ENCODE measurements at places on chromosomes 7 and 10.

- DNase-seq: no peak
Observed at GRCh38 chr7:139838876-139839275, 9.8 kb downstream of the TBXAS1 start.

DNA sequence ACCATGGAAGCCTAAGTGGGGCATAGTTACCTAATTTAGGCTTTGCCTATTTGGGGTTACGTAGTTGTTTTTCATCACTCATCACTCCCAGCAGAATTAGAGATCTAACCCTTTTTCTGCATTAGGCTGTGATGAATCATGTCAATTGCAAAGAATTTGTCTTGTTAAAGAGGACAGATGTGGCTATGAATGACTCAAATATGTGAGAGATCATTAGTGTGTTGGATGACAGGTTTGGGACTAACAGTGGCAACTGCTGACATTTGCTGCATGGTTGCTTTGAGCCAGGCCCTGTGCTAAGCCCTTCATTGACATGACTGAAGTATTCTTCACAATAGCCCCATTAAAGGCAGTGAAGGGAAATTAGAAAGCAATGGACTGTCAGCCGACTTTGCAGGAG is 83.4 kb upstream of the BMPER start:
- DNase-seq: no peak

- peak; percentile 33 for DNase-seq
Observed at GRCh38 chr10:126731610-126731990, 61.1 kb upstream of the C10orf90 start.

- no peak for DNase-seq
Observed at GRCh38 chr10:47268696-47269095, 31.3 kb upstream of the GDF10 start.

DNA sequence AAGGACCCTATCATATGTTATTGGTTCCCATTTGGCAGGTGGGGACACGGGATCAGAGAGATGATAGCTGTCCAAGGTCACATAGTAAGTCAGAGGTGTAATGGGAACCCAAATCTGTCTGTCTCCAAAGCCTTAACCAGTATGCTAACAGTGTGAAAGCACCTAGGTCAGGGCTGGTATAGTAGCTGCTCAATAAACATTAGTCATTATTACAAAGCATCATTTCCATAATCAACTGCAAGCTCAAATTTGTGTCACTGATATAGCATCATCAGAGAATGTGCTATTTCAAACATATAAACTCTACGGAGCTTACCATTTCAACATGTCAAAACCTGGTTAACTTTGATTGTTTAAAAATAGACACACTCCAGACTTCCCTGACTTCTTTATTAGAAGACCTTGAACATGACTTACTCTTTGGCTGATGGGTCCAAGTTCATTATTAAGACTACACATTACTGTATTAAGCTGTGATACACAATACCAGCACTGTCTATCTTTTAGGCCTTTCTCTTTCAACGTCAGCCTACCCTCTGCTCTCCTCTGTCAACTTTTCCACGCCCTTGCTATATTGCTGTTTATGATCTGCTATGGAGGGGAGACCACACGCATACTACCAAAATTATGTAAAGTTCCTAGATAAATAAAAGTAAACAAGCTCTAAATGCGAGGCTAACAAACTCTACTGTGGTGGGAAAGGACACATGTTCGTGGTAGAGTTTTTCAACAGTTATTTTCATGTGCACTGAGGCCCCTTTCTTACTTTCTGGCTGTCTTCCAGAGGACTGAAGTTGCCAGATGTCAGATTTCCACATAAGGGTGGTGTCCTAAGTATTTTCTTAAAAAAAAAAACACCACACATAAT is 33.6 kb downstream of the DNMBP start:
- DNase-seq: no peak

DNA sequence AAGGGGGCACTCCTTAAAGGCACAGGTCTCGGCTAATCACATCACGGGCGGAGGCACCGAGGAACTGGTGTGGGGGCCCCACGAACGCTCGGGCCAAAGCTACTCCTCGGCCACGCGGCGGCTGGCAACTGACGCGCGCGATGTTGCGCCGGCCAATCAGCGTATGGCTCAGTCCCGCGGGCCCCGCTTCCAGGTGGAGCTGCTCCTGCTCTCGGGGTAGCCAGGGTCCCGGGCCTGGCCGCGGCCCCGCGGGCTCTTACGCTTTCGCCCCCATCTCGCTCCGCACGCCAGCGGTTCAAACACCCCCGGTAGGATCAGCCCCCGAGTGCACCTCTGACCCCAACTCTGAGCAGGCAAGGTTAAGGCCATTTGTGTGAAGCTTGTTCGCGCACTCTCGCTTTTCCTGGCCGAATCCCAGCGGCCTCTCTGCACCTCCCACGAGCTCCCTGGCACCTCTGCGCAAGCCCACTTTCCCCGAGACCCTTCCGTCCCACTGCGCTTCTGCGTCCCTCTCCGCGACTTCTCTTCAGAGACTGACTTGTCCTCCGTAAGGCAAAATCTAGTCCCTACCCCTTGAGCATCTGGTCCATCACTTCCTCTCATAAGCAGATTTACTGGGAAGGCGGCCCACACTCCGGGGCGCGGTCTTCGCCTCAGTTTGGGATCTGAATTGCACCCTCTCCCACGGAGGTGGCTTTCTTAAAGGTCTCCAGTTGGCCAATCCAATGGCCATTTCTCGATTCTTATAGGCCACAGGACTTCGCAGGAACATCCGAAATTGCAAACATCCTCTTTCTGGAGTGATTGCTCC is 200.9 kb upstream of the TBX20 start:
- DNase-seq: no peak

DNA sequence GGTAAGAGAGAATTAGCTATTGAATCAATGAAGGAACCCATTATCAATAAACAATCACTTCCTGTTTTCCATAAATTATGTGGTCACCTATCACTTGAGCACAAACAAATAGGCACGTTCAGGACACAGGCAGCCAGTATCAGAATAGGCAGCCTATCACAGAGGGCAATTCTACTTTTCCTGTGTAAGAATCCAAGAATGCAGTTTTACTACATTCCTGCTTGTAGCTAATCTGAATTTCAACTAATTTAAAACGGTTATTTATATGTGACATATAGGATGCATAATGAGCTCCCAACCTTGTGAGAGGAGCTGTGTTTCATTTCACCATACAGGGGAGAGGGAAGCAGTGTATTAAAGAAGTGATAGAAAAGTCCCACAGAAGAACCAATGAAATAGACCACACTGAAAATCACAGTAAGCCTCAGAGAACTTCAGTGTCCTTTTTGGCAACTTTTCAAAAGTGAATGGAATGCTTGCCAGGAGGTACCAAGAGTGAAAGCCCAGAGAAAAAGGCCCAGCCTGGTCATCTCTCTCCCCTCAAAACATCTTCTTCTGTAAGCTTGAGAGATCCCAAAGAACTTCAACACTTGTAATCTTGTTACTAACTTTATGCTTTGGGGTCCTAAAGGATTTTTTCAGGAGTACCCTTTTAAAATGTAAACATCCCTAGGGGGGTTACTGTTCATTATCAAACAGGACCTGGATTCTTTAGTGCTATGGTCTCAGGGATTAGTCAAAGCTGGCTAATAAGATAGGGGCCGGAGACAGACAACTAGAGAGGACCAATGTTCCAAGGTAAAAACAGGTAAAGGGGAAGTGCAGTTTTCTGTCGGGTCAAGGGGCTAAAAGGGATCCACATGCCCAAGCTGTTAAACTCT is 1.3 kb downstream of the IMMP2L start:
- peak; percentile 6 for DNase-seq

GRCh38 chr7:112133328-112133727 is 72.9 kb downstream of the DOCK4 start:
- DNase-seq: no peak

DNA sequence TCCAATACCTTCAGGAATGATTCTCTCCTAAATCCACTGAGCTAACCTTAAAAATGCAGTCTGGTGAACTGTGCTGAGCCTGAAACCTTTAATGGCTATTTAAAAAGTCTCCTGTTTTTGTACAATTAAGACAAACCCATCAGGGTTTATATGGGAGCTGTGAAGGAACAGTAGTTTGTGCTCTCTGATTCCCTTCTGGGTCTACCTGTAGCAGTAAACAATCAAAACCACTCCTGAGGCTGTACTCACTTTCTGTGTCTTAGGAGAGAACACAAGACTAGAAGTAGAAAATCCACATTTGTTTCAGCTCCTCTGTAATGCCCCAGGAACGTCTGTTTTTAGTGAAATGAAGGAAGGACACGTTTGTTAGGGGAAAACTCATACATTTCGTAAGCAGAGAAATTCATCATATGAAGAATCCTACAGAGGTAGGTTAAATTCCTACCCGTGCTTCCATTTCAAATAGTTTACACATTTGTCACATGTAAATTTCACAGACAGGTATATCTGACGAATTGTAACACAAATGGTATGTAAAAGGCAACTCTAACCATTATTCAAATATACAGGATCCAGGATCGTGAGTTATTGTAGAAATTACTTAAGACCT is 2.6 kb downstream of the CUX1 start:
- DNase-seq: no peak

DNA sequence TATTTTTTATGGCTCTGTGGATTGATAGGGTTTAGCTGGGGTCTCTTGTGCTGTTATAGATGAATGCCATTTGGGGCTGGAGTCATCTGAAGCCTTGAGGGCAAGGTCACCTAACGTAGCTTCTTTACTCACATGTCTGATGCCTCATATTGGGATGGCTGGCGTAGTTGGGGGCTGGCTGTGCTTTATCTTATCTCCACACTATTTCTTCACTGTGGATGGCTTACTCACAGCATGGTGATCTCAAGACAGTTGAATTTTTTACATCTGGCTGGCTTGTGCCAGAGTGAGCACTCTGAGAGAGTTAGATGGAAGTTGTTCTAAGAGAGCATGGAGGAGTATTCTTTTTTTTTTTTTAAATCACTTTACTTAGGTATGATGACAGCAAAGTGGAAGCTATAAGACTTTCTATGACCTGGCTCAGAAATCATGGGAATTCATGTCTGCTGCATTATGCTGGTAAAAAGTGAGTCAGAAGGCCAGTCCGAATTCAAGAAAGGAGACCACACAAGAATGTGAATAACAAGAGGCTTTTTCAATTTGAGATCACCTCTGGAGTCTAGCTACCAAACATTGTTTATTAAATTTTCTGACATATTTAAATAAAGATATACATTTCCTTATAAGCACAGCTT is 252.4 kb upstream of the TPK1 start:
- DNase-seq: no peak

DNA sequence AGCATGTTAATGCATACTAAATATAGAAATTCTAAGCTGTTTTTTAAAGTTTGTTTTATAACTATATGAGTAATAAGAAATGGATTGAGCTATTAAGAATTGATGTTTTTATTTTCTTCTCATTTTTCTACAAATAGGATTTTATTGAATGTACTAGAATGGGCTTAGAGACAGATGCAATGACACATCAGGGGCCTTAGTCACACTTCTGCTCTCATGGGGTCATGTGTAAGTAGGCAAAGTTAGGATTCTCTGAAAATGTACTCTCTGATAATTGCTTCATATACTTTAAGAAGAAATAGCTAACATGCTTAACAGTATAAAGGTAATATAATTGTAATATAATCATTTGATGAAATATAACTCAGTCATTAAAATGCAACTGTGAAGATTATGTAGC is 154.6 kb downstream of the ZNF438 start:
- DNase-seq: peak; percentile 23
